ENCODE measurements at places on chromosomes 11 and 22. TPM values are rescaled to one million over a fixed set of nuclear protein-coding genes. Genes with fewer than 3 reads are reported as not detected.
A peak's percentile ranks its signal among the peaks of the same experiment; 100 is the strongest.

OR4D5 gene
- total RNA-seq = not detected

BTBD18 gene
- total RNA-seq = not detected

DNA sequence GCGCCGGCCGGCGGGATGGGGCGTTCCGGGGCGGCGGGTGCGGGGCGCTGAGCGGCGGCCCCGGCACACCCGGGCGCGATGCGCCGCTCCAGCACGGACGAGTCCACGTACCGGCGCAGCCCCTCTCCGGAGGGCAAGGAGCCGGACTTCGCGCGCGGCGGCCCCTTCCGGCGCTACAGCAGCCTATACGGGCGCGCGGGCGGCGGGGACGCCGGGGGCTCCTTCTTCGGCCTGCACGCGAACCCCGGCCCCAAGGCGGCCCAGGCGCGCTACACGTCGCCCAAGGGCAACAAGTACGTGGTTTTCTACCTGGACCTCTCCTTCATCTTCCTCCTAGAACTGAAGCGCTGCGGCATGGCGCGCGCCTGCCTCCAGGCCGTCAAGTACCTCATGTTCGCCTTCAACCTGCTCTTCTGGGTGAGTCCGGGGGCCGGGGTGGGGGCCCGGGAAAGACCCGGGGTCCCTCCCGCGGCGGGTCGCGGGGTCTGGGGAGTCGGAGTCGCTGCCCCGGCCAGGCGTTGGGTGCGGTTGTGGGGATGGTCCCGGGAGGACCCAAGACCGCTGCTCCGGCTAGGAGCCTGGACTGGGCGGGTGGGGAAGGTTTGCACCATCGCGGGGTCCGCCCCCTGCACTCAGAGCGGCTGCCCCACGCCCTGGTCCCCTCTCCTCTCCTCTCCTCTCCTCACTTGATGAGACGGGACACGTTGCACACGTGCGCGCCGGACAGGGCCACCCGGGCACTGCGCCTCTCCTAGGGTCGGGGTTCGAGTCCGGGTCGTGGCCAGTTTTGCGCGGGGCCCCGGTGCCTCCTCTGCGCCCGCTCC, 7.5 kb downstream of the TSPAN4 start:
- peak overlapping the region; percentile 63 for H3K4me3 ChIP-seq
- H3K36me3 ChIP-seq = no peaks in the 10 kb centered on the region
- no peak for DNase-seq
- H3K27ac ChIP-seq = no peak overlapping the region

DNA sequence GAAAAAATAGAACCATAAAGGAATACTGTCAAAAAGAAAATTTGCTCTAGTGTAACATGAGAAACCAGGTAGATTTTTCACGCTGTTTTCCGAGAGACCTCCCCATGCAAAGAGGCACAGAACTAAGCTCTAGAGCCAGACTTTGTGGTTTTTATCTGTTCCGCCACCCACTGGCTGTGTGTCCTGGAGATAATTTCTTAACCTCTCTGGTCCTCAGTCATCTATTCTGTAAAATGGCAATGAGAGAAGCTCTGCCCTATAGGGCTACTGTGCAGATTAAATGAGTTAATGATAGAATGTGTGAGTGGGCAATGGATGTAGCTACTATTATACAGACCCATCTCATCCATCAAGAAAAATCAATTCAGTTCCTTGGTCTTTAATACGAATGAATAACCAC, 9.4 kb upstream of the SIGIRR start:
- no peak overlapping the region for H3K4me3 ChIP-seq
- no peaks in the 10 kb centered on the region for H3K27me3 ChIP-seq
- no peak overlapping the region for H3K27ac ChIP-seq
- no peak for DNase-seq
- no peaks in the 10 kb centered on the region for H3K4me1 ChIP-seq

COX8A gene
- total RNA-seq = 383 TPM

DNA sequence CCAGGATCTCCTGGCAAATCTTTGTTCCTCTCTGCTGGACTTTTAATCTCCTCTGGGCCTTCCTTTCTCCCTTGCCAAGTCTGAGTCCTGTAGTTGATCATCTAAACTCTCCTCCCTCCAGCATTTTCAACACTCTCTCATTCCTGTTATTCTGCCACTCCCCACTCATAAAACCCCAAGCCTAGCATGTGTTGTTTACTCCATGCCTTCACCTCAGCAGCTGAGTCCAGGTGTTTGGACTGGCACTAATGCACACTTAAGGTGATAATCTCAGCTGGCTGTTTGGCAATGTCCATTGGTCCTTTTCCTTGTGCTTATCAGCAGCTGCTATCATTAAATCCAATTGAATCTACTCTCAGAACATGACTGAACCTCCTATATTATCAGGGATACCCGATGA, 876.8 kb upstream of the TENM4 start:
- no peaks in the 10 kb centered on the region for H3K27me3 ChIP-seq
- H3K36me3 ChIP-seq = no peaks in the 10 kb centered on the region
- H3K4me1 ChIP-seq = no peaks in the 10 kb centered on the region
- no peak for DNase-seq

GRCh38 chr11:97351939-97352338, 962.1 kb downstream of the JRKL start:
- no peak overlapping the region for H3K27ac ChIP-seq
- DNase-seq = no peak
- H3K27me3 ChIP-seq = no peaks in the 10 kb centered on the region
- H3K4me3 ChIP-seq = no peak overlapping the region
- no peaks in the 10 kb centered on the region for H3K4me1 ChIP-seq

GRCh38 chr11:131851964-131852755, 481.7 kb downstream of the NTM start:
- no peak overlapping the region for H3K27ac ChIP-seq
- no peaks in the 10 kb centered on the region for H3K4me1 ChIP-seq
- DNase-seq = no peak
- H3K4me3 ChIP-seq = no peak overlapping the region
- H3K27me3 ChIP-seq = no peaks in the 10 kb centered on the region
- no peaks in the 10 kb centered on the region for H3K36me3 ChIP-seq

GRCh38 chr11:64710418-64711137, 12.4 kb downstream of the NRXN2 start:
- H3K27me3 ChIP-seq = peaks cover 11% of the 10 kb centered on the region
- no peak overlapping the region for H3K27ac ChIP-seq
- peaks cover 9% of the 10 kb centered on the region for H3K4me1 ChIP-seq
- no peak overlapping the region for H3K4me3 ChIP-seq
- no peak for DNase-seq
- no peaks in the 10 kb centered on the region for H3K36me3 ChIP-seq

USP2 gene
- 2.5 TPM for total RNA-seq

CRYBA4 gene
- total RNA-seq = not detected

OR9Q2 gene
- not detected for total RNA-seq

OR51B5 gene
- total RNA-seq = 1.2 TPM

ZNF202 gene
- total RNA-seq = 9.1 TPM

DNA sequence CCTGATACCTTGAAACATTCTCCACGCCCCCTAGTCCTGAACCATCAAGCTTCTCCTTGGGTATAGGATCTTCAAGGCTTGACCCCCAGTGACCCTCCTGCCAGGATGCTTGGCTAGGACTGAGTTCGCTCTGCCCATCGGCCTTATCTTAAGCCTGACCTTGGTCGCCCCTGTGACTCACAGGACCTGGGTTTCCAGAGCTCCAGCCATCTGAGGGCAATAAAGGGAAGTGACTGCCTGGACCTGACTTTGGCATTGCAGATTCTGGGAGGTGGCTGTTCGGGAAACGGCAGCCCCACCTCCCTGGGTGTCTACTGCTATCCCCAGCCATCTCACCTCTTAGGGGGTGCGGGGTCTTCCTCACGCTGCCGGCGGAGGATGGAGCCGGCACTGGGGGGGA, 15.4 kb downstream of the CARD10 start:
- no peaks in the 10 kb centered on the region for H3K27me3 ChIP-seq
- DNase-seq = no peak
- H3K36me3 ChIP-seq = no peaks in the 10 kb centered on the region

DNA sequence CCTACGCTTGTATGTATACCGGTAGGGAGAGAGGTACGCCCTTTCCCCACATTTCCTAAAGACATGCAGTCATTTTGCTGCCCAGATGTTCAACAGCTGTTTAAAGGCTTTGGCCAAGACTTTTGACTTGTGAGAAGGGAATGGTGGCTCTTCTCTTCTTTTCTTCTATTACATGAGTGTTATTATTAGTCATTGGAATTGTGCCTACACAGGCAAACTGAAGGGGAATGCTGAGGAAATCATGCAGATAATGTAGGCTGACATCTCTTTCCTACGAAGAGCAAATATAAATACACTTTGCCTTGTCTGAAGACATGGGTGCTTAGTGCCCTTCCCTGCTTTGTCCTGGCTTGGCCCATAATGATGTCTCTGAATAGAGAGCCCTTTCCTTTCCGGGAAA, 194.3 kb upstream of the NARS2 start:
- H3K4me3 ChIP-seq = no peak overlapping the region
- H3K4me1 ChIP-seq = no peaks in the 10 kb centered on the region
- no peak overlapping the region for H3K27ac ChIP-seq

DNA sequence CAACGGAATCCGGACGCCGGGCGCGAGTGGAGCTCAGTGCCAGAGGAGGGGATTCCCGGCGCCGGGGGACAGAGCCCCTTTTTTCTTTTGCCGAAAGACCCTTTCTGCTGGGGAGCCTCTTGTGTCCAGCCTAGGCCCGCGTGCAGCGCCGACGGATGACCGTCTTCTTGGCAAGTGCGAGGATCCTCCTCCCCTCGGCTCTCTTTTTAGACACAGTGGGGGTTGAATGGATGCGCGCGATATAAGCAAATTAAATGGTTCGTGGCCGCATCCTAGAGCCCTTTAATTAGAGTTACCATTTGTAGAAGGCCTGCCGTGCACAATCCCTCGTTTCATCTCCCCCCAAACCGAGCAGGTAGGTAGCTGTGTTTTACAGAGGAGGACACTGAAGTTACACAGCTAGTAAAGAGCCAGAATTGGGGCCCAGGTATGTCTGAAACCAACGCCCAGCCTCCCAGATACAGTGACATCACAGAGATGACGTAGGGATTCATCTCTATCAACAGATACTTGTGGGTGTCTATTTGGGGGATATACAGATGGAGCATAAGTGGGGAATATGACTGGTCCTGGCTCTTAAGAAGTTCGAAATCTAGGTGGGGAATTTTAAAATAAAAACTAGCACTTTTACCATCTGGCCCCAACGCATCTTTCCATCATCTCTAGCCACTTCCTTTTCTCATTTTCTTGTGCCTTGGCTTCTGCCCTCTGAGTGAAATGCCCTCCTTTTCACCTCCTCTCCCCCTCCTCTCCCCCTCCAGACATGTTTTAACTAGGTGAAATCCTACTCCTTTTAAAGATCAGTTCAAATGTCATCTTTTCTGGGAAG, 875 bp downstream of the TCP11L1 start:
- no peak for DNase-seq
- peak overlapping the region; percentile 79 for H3K4me3 ChIP-seq
- H3K4me1 ChIP-seq = peaks cover 31% of the 10 kb centered on the region
- peak overlapping the region; percentile 97 for H3K27ac ChIP-seq
- H3K36me3 ChIP-seq = peaks cover 4% of the 10 kb centered on the region

DNA sequence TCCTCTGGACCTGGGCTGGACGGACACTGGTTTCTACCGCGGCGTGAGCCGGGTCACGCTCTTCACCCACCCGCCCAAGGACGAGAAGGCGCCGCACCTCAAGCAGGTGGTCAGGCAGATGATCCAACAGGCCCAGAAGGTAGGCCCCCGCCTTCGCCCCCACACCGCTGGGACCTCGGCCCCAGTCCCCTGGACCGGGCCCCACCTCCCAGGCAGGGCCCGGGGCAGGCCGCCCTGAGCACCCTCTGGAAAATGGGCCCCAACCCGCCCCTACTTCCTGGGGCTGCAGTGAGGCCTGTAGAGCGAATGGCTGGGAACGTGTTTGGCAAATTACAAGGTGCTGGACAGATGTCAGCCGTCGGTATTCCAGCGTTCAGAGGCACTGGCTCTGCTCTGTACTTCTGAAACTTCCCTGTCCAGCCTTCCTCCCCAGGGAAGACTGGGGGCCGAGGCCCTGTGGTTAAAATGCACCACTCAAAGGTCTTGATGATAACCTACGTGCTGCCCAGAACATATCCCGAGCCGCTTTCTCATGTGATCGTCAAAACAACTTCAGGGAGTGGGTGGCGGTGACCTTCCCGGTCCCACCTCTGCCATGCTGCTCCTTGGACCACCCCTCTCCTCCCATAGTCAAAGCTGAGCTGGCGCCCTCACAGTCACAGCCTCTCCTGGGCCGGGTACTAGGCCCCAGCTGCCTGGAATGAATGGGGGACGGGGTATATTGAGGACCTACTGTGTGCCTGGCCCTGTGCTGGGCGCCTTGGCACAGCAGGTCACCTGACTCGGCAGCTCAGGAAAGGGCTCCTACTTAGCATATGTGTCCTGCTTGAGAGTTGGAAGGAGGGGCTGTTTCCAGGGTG, 869 bp downstream of the FAM83F start:
- peak overlapping the region; percentile 51 for H3K4me3 ChIP-seq
- DNase-seq = no peak
- no peaks in the 10 kb centered on the region for H3K27me3 ChIP-seq
- peaks cover 33% of the 10 kb centered on the region for H3K4me1 ChIP-seq

- no peak overlapping the region for H3K4me3 ChIP-seq
- no peaks in the 10 kb centered on the region for H3K36me3 ChIP-seq
- no peak overlapping the region for H3K27ac ChIP-seq
- no peak for DNase-seq
- no peaks in the 10 kb centered on the region for H3K4me1 ChIP-seq
These were observed 90.4 kb upstream of the SLC25A18 start for GRCh38 chr22:17472932-17473331.

DDI1 gene
- not detected for total RNA-seq

DNA sequence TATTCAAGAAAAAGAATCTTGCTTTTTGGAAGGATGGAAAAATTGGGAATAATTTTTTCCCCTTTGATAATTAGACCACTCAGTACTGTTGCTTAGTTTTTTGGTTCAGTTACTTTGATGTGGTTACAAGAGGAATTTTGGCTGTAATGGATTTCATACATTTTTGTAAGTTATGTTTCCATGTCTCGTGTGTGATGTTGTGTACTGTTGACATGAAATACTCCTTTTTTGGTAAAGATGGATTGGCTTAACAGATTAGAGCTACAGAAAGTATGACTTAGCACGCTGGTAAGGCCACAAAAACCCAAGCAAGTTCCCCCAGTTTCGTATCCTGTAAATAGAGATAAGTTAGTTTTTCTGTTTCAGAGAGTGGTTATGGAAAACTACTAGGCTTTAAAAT, 11.9 kb downstream of the TBCEL start:
- H3K36me3 ChIP-seq = no peaks in the 10 kb centered on the region
- DNase-seq = no peak
- no peaks in the 10 kb centered on the region for H3K27me3 ChIP-seq
- H3K4me1 ChIP-seq = no peaks in the 10 kb centered on the region
- no peak overlapping the region for H3K27ac ChIP-seq
- no peak overlapping the region for H3K4me3 ChIP-seq

MRGPRF gene
- 84.5 TPM for total RNA-seq

MRPL21 gene
- 68.5 TPM for total RNA-seq

DNA sequence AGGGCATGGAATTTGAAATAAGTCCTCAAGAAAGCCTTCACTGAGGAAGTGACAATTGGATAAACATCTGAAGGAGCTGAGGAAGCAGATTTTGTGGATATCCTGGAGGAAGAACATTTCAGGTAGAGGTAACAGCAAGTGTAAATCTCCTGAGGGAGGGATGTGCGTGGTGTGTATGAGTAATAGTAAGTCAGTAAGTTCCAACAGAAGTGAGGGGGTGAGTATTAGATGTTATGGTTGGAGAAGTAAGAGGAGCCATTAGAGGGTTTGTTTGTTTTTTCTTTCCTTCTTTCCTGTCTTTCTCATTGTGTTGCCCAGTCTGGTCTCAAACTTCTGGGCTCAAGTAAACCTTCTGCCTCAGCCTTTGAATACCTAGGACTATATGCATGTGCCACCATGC, 29.0 kb downstream of the ANKRD42 start:
- H3K27me3 ChIP-seq = no peaks in the 10 kb centered on the region
- H3K4me3 ChIP-seq = no peak overlapping the region
- no peaks in the 10 kb centered on the region for H3K36me3 ChIP-seq
- H3K4me1 ChIP-seq = no peaks in the 10 kb centered on the region
- no peak for DNase-seq

All from vagina (tissue), 2 donors.